Activated naive CD4-positive, alpha-beta T cell treated with anti-CD3 and anti-CD28 coated beads for 36 hours (primary cell): ENCODE measurements at places on chromosomes 12 and 14.

DNA sequence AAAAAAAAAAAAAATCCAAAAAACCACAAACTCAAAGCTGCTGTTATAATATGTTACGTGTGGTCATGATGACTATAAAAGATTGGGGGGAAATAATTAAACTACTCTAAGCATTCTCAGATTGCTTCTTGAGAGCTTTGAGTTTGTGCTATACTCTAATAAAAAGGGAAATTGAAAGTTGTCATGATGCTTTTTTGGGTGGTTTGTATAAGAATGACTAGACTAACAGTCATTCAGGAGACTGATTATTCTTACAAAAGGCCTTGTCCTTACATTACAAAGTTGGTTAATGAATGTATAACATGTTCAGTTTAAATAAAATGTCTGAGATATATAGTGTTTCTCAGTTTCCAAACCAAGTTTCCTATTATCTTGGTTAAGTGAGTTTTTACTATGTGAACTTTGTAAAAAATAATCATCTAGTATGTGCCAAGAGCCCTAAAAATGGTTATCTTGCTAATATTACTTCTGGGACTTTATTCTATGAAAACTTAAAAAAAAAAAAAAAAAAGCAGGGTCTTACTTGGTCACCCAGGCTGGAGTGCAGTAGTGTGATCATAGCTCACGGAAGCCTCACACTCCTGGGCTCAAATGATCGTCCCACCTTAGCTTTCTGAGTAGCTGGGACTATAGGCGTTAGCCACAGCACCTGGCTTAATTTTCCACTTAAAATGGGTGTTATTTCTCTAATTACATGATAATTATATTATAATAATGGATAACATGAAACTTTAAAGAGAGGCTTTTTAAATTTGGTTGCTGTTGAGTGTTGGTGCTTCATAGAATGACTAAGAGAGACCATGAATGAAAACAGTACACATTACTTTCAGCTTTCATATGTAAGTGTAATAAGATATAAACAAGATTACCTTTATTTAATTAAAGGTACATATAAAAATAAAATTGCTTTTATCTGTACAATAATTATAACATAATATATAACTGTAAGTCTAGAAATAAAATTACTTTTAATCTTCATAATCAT is 459.6 kb upstream of the RGS6 start:
- no peak for DNase-seq

GRCh38 chr12:3091382-3092241 is 14.4 kb downstream of the TSPAN9 start:
- no peak for DNase-seq

DNA sequence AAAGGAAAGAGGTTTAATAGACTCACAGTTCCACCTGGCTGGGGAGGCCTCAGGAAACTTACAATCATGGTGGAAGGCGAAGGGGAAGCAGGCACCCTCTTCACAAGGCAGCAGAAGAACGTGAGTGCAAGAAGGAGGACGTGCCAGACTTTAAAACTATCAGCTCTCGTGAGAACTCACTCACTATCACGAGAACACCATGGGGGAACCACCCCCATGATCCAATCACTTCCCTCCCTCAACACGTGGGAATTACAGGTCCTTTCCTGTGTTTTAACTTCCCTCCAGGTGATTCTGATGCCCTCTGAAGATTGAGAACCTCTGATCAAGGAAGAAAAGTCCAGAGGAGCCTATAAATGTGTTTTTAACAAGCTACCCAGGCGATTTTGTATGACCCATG is 358.7 kb downstream of the MED13L start:
- DNase-seq = no peak

DNA sequence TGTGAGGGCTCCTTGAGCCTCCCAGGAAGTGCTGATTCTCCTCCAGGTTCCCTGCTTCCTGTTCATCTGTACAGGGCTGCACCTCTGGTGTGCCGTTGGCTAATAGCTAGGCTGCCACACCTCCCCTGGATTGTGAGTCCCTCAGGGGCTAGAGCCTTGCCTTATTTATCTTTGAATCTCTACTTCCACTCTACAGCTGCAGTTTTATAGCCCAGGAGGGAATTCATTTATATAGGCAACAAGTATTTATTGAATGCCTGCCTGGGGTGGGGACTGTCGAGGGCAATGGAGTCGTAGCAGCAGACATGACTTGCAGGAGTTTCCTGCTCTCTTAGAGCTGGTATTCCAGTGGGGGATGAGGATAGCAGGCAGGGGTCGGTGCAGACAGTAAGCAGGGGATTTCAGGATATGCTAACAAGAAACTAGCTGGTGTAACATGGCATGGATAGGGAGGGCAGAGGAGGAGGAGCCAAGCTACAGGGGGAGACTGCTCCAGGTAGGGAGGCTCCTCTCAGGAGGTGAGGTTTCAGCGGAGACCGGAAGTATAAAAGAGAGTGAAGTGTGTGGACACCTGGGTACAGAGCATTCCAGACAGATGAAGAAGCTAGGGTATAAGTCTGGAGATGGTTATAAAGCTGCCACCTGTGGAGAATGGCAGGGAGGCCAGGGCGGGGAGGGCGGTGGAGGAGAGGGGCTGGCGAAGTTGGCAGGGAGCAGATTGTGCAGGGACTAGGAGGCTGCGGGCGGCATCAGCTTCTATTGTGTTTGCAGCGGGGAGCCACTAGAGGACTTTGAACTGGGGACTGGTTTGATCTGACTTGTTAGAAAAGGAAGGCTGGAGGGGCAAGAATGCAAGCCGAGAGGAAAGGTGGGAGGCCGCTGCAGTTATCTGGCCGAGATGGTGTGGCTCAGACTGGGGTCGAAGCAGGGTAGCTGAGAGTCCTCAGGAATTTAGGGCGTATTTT is 17.2 kb downstream of the USP30 start:
- no peak for DNase-seq

GRCh38 chr12:57166971-57167371 is 19.6 kb upstream of the LRP1-AS start:
- DNase-seq = peak; percentile 85

GRCh38 chr14:101480747-101481530 is 80.4 kb upstream of the DIO3 start:
- no peak for DNase-seq

DNA sequence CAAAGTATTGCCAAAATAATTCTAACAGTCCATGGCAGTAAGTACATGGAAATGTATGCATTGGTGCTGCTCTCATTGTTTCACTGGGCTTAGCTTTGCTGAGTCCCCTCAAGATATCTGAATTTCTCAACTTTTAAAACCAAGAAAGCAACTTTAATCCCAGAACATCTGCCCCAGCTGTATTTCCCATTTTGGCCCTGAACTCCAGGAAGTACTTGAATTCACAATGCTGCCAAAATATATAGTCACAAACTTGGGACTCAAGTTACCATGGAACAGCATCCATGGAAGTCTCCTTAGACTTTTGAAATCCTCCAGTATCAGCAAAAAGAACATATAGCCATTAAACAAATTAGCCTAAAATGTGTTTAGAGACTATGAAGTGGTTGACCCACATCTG is 78.5 kb upstream of the FLRT2 start:
- no peak for DNase-seq
